ENCODE measurements at places on chromosomes 1 and 21. TPM values are rescaled to one million over a fixed set of nuclear protein-coding genes. Genes with fewer than 3 reads are reported as not detected.

Gene CCDC30
- 1.0 TPM for total RNA-seq

Gene FCRL5
- 0.32 TPM for total RNA-seq

Gene DRAXIN
- 0.16 TPM for total RNA-seq

Gene CCDC17
- total RNA-seq = 1.2 TPM

Gene SYCP1
- total RNA-seq = not detected

Gene PTPN7
- 317 TPM for total RNA-seq

Gene OR2M3
- not detected for total RNA-seq

Gene HLCS
- 12.2 TPM for total RNA-seq

Gene AMPD1
- not detected for total RNA-seq

Gene ADAR
- 256 TPM for total RNA-seq

Gene FRRS1
- 4.2 TPM for total RNA-seq

Gene AKIRIN1
- 68.2 TPM for total RNA-seq

GRCh38 chr1:30645807-30646206 is 77.6 kb downstream of the MATN1 start:
- peaks cover 40% of the 10 kb centered on the region for H3K27me3 ChIP-seq
- H3K27ac ChIP-seq = no peak overlapping the region
- no peak for DNase-seq
- H3K4me3 ChIP-seq = no peak overlapping the region
- H3K4me1 ChIP-seq = peaks cover 4% of the 10 kb centered on the region
- H3K36me3 ChIP-seq = no peaks in the 10 kb centered on the region

DNA sequence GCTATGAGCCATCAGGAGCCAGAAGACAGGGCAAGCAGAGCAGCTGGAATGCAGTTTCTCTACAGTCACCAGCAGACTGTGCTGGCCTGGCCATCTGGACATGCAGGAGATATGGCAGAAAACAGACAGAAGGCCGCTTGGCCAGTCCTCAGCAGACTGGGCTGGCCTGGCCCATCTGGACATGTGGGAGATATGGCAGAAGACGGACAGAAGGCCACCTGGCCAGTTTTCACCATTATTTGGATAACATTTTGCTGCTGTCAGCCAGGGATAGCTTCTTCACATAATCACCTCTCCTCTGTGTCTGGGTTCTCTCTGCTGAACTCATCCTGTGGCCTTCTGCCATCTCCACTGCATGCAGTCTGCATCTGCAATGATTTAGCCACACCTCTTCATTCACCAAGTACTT is 25.0 kb upstream of the CACYBP start:
- H3K4me1 ChIP-seq = peaks cover 36% of the 10 kb centered on the region
- H3K27ac ChIP-seq = no peak overlapping the region
- peaks cover 28% of the 10 kb centered on the region for H3K36me3 ChIP-seq

- no peaks in the 10 kb centered on the region for H3K36me3 ChIP-seq
- H3K27ac ChIP-seq = no peak overlapping the region
- no peaks in the 10 kb centered on the region for H3K4me1 ChIP-seq
- H3K27me3 ChIP-seq = peaks cover 11% of the 10 kb centered on the region
Observed at GRCh38 chr1:37641059-37641458, 6.4 kb upstream of the RSPO1 start.

DNA sequence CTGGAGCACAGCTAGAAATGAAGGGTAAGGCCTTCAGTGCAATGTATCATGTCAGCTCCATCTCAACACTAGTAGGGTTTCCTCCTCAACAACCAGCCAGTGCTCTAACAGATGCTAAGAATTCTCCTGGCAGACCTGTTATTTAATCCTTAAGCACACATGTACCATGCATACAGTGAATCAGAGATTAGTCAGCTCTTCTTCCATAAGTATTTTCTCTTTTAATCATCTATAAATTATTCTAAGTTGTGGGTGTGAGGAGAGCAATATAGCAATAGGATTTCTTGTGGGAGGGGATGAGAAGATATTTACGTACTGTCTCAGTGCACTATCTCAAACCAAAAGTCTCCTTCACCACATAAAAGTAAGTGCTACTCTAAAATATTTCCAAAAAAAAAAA is 95.3 kb downstream of the COP1 start:
- no peak overlapping the region for H3K27ac ChIP-seq
- peaks cover 56% of the 10 kb centered on the region for H3K36me3 ChIP-seq
- no peak for DNase-seq
- no peak overlapping the region for H3K4me3 ChIP-seq

DNA sequence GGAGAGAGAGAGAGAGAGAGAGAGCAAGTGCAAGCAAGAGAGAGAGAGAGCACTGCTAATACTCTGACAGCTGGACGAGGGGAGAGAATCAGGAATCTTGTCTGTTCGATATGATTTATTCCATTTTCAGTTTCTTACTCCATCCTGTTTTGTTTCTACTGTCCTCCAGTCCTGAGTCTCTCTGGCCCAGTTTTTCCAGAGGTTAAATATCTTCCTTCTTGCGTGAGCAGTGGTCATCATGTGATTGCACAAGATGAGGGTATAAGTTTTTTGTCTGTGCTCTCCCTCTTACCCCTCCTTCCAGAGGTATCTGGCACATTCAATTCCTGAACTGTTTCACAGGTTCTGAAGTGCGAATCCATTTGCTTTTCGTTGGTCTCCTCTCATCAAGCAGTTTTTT is 16.8 kb downstream of the UBE2U start:
- no peak overlapping the region for H3K27ac ChIP-seq
- no peak for DNase-seq
- no peak overlapping the region for H3K4me3 ChIP-seq
- peaks cover 11% of the 10 kb centered on the region for H3K4me1 ChIP-seq
- H3K36me3 ChIP-seq = no peaks in the 10 kb centered on the region
- peaks cover 26% of the 10 kb centered on the region for H3K27me3 ChIP-seq

DNA sequence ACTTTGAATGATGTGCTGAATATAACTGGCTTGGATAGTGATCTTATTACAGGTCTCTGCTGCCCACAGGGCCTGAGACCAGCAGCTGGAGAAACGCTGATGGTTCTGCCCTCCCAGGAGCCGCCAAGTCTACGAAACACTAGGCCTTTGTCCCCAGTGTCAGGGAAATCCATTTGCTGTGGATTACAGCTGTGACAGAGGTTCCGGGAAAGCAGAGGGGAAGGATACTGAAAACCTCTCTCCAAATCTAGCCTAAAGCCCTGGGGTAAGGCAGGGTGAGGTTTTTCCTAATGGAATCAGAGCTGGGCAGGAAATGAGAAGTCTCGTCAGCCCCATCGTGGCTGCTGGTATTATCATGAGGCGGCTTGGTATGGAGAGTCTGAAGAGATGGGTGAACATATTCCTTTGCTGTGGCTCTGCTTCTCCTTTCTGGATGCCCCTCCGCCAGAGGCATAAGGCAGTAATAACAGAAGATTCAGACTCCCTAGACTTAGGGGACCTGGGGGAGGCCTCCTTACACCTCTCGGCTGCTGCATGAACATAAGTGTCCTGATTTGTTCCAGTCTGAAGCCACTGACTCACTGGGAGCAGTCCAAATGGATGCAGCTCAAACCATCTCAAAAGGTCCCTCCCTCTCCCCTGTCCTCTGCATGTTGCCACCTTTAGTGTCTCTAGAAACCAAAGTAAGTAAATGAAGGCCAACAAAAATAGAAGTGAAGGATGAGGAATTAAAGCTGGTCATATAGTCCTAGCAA is 48.1 kb downstream of the PHC2 start:
- H3K27me3 ChIP-seq = peaks cover 48% of the 10 kb centered on the region
- no peak overlapping the region for H3K4me3 ChIP-seq
- peaks cover 15% of the 10 kb centered on the region for H3K4me1 ChIP-seq
- no peak overlapping the region for H3K27ac ChIP-seq

DNA sequence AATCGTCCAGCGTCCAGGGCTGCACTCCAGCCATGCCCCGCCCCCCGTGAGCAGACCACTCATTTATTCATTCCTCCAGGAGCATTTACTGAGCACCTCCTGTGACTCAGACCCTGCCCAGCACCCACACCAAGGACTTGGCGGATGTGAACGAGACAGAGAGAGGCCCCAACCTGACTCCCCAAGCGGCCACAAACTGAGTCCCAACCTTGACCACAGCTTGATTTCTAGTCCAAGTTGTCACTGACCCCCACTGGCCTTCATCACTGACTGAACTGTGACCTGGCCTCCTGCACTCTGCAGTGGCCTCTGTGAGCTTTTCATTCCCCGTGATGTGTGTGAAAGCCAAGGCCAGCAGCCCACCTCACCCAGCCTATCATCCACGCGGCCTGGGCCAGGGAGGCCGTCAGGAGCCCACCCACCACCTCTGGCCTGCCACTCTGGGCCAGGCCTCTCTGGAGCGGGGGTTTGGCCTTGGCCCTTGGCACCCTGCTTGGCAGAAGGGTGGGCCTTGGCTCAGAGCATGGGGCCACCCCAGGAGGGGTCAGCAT is 19.3 kb upstream of the RUNX3 start:
- H3K36me3 ChIP-seq = peaks cover 73% of the 10 kb centered on the region
- no peak overlapping the region for H3K4me3 ChIP-seq
- peaks cover 76% of the 10 kb centered on the region for H3K4me1 ChIP-seq
- DNase-seq = no peak

DNA sequence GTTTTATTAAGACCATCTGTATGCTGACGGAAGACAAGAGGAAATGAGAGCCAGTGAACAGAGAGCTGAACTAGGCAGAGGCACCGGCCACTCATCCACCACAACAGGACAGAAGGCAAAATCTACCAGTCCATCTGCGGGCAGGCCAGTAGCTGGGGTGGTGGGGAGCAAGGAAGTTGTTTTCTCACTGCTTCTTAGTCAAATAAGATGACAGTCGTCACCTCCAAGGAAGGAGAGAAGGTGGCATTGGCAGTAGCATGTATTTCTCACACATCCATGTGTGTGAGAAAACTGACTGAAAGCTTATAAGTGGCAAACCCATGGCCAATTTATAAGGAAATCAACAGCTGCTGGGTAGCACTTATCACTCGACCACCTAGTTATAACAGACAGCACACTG is 8.2 kb downstream of the TTC13 start:
- no peak for DNase-seq
- H3K4me3 ChIP-seq = no peak overlapping the region
- no peak overlapping the region for H3K27ac ChIP-seq

DNA sequence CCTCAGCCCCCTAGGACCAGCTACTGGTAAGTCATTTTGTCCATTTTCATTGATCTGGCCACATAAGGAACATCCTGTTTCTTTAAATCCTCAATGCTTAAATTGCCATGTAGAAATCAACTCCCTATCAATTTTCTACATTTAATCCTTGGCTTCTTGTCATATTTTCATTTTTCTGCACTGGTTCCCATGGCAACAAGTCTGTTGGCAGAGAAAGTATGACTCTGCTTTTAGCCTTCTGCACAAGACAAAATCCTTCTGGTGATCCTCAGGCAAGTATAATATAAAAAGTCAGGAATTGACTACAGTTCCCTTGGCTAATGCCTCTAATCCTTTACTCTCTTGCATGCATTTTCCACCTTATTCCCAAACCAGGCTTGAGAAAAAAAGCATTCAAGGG is 65.0 kb downstream of the LRRC40 start:
- no peak overlapping the region for H3K4me3 ChIP-seq
- no peaks in the 10 kb centered on the region for H3K27me3 ChIP-seq
- DNase-seq = no peak
- no peaks in the 10 kb centered on the region for H3K4me1 ChIP-seq

GRCh38 chr1:8883491-8883890 is 5.0 kb upstream of the ENO1 start:
- DNase-seq = no peak
- H3K4me3 ChIP-seq = no peak overlapping the region
- peaks cover 11% of the 10 kb centered on the region for H3K4me1 ChIP-seq
- peaks cover 11% of the 10 kb centered on the region for H3K36me3 ChIP-seq
- H3K27me3 ChIP-seq = no peaks in the 10 kb centered on the region
- no peak overlapping the region for H3K27ac ChIP-seq

GRCh38 chr1:206929524-206929923 is 7.8 kb upstream of the FCMR start:
- peak overlapping the region; percentile 93 for H3K27ac ChIP-seq
- H3K36me3 ChIP-seq = no peaks in the 10 kb centered on the region
- peak overlapping the region; percentile 60 for H3K4me3 ChIP-seq

- no peaks in the 10 kb centered on the region for H3K4me1 ChIP-seq
- no peak overlapping the region for H3K4me3 ChIP-seq
- H3K27me3 ChIP-seq = no peaks in the 10 kb centered on the region
- no peaks in the 10 kb centered on the region for H3K36me3 ChIP-seq
- H3K27ac ChIP-seq = no peak overlapping the region
Observed at GRCh38 chr1:53536606-53537005, 77.4 kb downstream of the DMRTB1 start.

GRCh38 chr1:115671176-115671934 is 29.6 kb downstream of the VANGL1 start:
- no peak overlapping the region for H3K27ac ChIP-seq
- H3K36me3 ChIP-seq = peaks cover 2% of the 10 kb centered on the region
- peaks cover 4% of the 10 kb centered on the region for H3K27me3 ChIP-seq
- DNase-seq = no peak

DNA sequence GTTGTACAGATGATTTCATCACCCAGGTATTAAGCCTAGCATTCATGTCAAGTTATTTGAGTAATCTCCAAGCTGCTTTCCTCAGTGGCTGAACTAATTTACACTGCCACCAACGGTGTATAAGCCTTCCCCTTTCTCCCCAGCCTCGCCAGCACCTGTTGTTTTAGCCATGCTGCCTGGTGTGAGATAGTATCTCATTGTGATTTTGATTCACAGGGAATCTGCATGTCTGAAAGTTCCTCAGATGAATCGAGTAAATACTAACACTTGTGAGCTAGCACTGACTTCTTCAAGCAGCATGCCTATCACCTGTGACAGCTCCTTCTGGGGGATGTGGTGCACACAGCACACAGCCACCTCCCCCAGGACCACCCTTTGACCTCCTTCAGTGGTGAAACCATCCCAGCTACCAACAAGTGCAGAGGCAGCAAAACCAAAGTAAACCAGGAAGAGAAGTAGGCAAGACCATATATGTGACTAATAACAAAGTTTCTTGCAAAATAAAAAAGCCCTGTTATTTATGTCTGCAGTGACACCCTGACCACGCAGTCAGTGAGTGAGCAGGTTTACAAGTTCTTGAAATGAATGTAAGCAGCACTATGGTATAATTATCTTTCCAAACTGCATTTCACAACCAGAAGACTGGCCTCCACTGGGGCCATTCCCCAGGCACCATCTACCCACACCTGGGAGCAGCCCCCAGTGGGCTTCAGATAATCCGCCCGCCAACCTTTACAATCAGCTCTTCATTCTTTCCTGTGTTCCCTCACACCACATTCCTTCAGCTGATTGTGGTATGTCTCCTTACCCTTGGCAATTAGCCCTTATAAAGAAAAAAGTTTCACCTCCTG is 173.8 kb downstream of the ETS2 start:
- H3K4me1 ChIP-seq = peaks cover 17% of the 10 kb centered on the region
- no peaks in the 10 kb centered on the region for H3K36me3 ChIP-seq
- H3K27me3 ChIP-seq = peaks cover 49% of the 10 kb centered on the region
- no peak overlapping the region for H3K4me3 ChIP-seq
- no peak overlapping the region for H3K27ac ChIP-seq
- no peak for DNase-seq

- DNase-seq = no peak
- peaks cover 48% of the 10 kb centered on the region for H3K4me1 ChIP-seq
- H3K27me3 ChIP-seq = no peaks in the 10 kb centered on the region
- H3K4me3 ChIP-seq = no peak overlapping the region
- H3K36me3 ChIP-seq = peaks cover 12% of the 10 kb centered on the region
Observed at GRCh38 chr1:168472223-168472622, 71.6 kb downstream of the XCL2 start.

DNA sequence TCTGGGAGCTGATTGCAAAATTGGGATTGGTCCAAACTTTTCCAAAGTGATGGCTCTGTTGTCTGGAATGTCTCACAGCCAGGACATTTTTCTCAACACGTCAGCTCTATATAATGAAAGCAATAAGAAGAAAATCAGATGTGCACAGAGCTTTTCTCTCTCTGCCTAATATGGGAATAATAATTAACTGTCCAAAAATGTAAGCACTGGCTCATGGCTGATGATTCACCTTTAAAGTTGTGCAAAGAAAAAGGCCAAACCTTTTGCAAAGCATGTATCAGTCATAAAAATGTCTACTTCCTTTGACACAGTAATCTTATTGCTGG is 30.4 kb downstream of the ZNF281 start:
- peaks cover 12% of the 10 kb centered on the region for H3K4me1 ChIP-seq
- no peaks in the 10 kb centered on the region for H3K27me3 ChIP-seq
